CD4-positive, alpha-beta T cell treated with Interleukin-1 beta for 1 hour (primary cell): ENCODE measurements at places on chromosomes 1 and 21.

DNA sequence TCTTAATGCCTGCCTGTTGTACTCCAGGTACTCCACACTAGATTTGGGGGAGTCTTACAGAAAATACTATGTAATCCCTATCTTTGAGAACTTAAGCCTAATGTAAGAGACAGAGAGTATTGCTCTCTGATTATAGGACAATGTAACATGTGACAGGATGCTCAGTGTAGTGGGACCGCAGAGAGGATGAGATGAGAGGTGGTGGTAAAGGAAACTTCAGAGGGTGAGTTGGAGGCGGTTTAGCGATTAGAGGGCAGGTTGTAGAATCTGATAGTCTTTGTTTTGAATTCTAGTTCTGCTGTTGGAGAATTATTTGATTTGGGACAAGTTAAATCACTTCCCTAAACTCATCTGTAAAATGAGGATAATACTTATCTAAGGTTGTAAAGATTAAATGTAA is 5.4 kb downstream of the SOAT1 start:
- DNase-seq = peak; percentile 26

GRCh38 chr1:24383381-24383940 is 30.1 kb downstream of the STPG1 start:
- no peak for DNase-seq

DNA sequence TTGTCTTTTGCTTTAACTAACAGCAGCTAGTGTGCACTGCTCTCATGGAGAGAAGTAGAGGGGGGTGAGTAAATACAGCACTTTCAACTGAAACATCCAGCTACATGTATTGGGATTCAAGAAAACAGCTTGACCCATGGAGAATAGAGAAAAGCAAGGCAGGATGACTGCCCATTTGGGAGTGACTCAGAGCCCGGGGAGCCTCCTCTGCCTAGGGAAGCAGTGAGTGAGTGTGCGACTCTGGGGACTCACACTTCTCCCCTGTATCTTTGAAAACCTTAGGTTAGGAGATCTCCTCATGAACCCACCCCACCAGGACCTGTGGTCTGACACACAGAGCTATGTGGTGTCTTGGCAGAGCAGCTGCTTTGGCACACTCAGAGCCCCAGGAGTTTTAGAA is 82.0 kb upstream of the PTGFR start:
- DNase-seq = no peak

- DNase-seq = no peak
Observed at GRCh38 chr1:28976248-28976647, 61.9 kb downstream of the EPB41 start.

GRCh38 chr1:44293761-44294315 is 61.2 kb downstream of the ERI3 start:
- no peak for DNase-seq

DNA sequence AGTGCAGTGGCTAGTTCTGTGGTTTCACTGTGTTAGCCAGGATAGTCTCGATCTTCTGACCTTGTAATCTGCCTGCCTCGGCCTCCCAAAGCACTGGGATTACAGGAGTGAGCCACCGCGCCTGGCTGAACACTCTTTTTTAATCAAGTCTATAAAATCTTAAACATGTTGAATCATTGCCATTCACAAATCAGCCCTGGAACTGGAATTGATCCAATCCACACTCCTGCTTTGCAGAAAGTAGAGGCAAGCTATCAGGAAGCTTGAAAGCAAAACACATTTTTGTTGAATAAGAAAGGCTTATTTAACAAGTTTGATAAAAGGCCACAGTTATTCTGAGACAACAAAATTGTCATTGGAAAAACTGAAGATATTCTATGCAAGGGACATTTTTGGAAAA is 18.3 kb upstream of the EFHD2 start:
- DNase-seq = no peak

- no peak for DNase-seq
Observed at GRCh38 chr1:47411436-47411835, 4.6 kb upstream of the FOXE3 start.

GRCh38 chr1:52662645-52663313 is 29.8 kb downstream of the SHISAL2A start:
- DNase-seq = no peak

- DNase-seq = no peak
Observed at GRCh38 chr21:39000496-39000895, 182.8 kb downstream of the PSMG1 start.

GRCh38 chr1:21290546-21290944 is 282 bp upstream of the ECE1 start:
- peak; percentile 63 for DNase-seq

GRCh38 chr1:230145505-230145899 is 78.5 kb downstream of the GALNT2 start:
- DNase-seq = peak; percentile 45

GRCh38 chr21:26061437-26061836 is 109.1 kb downstream of the APP start:
- DNase-seq = no peak

DNA sequence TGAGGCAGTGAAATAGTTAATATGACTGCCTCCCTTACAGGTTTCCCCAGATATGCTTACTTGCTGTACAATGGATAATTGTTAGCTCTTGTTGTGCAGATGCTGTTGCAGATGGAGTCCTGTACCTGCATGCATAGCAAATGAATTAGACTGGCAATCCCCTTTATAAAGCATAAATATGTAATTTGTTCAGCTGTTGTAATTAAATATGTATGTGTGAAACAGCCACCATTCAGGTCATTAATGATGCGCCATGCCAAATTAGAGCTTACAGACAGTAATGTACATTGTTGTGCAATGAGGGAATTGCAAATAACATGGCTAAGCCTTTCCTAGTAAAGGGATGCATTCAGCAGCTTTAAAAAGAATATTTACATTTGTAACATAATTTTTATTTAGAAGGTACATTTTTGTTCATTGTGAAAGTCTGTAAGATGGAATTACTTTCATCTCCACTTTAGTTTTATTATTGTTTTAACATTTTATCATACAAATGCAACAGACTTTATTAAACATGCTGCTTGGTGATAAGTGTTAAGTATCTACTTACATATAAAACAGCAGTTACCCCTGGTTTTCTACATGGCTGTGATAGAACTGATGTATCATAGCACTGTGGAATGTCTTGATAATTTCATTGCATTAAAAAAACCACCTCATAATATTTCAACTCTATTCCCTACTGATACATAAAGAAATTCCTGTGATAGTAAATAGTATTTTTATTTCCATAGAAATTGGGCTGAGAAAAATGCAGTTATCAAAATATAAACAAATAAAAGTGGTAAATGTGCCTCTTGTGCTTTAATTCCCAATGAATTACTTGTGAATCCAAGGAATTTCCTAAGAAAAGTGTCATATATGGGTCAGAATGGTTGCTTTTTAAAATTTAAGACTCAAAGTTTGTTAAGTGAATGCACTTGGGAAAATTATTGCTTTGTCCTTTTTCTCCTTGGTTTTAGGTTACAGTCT is 99.0 kb downstream of the NFIA start:
- no peak for DNase-seq

- DNase-seq = no peak
Observed at GRCh38 chr21:16370186-16370585, 640.4 kb downstream of the USP25 start.

DNA sequence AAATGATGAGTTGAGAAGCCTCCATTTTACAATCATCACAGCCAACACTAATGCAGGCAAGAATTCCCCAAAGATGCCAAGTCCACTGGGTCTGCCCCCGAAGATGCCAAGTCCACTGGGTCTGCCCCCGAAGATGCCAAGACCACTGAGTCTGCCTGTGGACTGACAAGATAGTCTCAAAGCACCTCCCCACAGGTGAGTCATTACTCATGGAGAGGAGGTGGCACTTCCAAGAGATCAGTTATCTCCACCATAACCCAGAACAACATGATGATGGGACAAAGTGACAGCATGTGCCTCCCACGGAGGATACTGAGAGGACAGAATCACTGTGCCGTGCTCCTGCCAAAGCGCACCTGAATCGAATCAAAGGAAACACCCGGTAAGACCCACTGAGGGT is 4.8 kb downstream of the PTTG1IP start:
- DNase-seq = no peak

GRCh38 chr1:23913212-23913880 is at the start of gene CNR2:
CNR2 (minus strand) TSS chr1:23913362; CDS start chr1:23875617, 37,745 bp downstream.
- peak; percentile 73 for DNase-seq

DNA sequence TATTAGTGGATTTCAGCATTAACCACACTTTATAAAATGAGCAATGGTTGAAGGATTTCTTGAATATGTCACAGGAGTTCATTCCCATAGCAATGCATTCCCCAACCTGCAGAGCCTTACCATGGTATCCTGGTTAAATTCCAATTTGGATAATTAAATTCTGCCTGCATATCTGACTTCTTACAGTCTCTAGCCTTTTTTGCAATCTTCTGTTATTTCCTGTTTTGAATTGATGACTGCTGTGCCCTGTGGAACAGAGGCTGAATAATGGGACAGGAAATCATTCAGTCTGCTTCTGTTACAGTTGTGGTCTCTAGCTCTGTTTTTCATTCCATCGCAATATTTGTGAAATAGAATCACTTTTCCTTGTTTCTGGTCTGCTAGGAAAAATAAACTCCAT is 1823.9 kb downstream of the PLA2G4A start:
- DNase-seq = no peak

DNA sequence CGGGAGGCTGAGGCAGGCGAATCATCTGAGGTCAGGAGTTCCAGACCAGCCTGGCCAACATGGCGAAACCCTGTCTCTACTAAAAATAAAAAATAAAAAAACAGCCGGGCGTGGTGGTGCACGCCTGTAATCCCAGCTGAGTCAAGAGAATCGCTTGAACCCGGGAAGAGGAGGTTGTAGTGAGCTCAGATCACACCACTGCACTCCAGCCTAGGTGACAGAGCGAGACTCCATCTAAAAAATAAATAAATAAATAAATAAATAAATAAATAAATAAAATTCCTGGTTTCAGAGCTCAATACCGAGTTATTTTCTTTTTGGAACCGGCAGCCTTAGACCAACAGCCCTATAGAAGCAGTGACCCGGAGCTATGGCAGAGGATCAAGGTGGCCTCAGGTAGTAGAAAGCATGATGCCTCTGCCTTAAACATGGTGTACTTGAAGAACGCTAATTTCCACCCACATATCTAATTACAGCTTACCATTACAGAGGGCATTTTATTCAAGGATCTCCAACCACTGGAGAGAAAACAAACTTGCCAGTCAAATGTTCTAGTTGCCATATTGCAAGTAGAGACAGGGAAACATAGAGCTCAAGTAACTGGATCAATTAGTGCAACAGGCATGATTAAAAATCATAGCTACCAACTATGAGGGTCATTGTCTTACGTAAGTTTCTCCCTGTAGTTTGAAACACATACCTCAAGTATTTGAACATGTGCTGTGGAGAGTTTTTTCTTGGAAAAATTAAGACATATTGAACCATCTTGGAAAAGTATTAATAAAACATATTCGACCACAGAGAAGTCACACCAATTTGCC is 2.0 kb upstream of the ENAH start:
- DNase-seq = no peak

GRCh38 chr1:51526248-51526647 is 7.2 kb upstream of the EPS15 start:
- no peak for DNase-seq

- no peak for DNase-seq
Observed at GRCh38 chr1:57420981-57421785, 2.7 kb downstream of the DAB1 start.

GRCh38 chr1:188615321-188615720 is 1786.6 kb downstream of the PLA2G4A start:
- DNase-seq = no peak

GRCh38 chr1:161770250-161770649 is 4.1 kb downstream of the ATF6 start:
- DNase-seq = no peak

GRCh38 chr1:13722808-13723360 is 22.9 kb downstream of the PRDM2 start:
- no peak for DNase-seq

- no peak for DNase-seq
Observed at GRCh38 chr1:209733409-209734192, 22.3 kb upstream of the TRAF3IP3 start.

DNA sequence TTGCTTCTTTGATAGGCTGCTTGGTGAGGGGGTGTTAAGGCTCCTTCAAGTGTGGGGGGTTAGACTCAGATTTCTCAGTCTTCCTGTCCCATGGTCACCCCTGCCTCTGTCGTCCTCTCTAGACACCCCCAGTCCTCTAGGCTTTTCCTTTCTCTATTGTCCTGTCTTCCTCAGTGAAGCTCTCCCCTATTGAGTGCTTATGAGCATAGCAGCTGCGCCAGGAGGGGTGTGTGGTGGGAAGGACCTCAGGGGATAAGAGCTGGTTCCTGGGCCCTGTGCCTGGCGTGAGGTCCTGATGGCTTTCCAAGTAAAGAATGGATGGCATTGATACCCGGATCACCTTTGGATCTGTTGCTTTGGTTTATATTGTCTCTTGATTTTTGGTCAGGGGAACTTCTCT is 69.1 kb downstream of the DIP2A start:
- DNase-seq = no peak

DNA sequence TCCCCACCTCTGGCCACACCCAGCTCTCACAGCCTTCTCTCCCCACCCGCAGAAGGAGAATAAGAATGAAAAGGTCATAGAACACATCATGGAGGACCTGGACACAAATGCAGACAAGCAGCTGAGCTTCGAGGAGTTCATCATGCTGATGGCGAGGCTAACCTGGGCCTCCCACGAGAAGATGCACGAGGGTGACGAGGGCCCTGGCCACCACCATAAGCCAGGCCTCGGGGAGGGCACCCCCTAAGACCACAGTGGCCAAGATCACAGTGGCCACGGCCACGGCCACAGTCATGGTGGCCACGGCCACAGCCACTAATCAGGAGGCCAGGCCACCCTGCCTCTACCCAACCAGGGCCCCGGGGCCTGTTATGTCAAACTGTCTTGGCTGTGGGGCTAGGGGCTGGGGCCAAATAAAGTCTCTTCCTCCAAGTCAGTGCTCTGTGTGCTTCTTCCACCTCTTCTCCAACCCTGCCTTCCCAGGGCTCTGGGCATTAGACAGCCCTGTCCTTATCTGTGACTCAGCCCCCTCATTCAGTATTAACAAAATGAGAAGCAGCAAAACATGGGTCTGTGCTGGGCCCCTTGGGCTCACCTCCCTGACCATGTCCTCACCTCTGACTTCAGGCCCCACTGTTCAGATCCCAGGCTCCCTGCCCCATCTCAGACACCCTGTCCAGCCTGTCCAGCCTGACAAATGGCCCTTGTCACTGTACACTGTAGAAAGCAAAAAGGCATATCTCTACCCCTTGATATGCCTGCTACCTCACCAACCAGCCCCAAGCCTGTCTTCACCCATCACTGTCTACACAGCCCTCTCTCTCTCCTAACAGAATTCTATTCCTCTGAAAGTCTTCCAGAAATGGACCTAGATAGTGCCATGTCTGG is 3.2 kb downstream of the S100A9 start:
- DNase-seq = no peak
